Stimulated activated CD4-positive, alpha-beta T cell treated with anti-CD3 and anti-CD28 coated beads, TNF-alpha, amount 100 ng/mL, for 24 hours (primary cell): ENCODE measurements at places on chromosomes 3 and 15.

GRCh38 chr3:51380601-51381332 is 4.3 kb upstream of the MANF start:
- DNase-seq: no peak

DNA sequence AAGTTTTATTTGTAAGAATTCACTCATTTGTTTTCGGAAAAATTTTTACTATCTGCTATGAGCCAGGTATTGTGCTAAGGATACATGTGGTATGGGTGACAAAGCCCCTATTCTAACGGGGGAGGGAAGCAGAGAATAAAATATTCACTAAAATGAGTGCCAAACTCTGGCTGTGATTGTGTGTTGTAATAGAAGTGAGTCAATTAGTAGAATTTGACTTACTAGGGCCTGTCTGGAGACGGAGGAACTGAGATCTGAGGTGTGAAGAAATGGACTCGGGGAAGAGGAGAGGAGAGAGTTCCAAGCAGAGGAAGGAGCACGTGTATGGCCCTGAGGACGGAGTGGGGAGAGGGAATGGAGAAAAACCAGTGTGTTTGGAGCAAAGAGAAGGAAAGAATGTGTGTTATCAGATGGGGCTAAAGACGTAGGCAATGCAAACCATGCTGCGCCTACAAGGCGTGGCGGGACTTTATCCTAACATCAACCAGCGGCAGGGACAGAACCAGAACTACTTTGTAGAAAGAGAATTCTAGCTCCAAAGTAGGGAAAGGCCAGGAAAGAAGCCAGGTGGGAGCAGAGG is 89.1 kb downstream of the OSBPL10 start:
- DNase-seq: no peak

DNA sequence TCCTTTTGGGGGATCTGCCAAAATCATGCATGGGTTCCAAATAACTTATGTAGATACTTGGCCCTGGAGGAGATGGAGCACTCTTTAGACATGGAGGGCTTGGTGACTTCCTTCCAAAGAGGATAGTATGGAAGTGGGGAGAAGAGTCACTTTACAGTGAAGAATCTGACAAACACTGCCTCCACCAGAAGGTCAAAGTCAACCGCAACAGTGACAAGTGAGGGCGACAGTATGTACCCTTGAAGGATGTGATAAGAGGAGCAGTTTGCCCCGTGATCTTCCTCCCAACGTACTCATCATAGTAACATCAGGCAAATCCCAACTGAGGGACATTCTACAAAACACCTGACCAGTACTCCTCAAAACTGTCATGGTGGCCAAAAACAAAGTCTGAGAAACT is 62.0 kb downstream of the LMCD1 start:
- no peak for DNase-seq

- peak; percentile 68 for DNase-seq
These were observed 27.0 kb upstream of the SFMBT1 start for GRCh38 chr3:53072653-53073552.

GRCh38 chr15:60477164-60477563 is 1.8 kb downstream of the ICE2 start:
- no peak for DNase-seq

GRCh38 chr3:128133273-128133883 is 9.8 kb upstream of the RUVBL1 start:
- DNase-seq: no peak

DNA sequence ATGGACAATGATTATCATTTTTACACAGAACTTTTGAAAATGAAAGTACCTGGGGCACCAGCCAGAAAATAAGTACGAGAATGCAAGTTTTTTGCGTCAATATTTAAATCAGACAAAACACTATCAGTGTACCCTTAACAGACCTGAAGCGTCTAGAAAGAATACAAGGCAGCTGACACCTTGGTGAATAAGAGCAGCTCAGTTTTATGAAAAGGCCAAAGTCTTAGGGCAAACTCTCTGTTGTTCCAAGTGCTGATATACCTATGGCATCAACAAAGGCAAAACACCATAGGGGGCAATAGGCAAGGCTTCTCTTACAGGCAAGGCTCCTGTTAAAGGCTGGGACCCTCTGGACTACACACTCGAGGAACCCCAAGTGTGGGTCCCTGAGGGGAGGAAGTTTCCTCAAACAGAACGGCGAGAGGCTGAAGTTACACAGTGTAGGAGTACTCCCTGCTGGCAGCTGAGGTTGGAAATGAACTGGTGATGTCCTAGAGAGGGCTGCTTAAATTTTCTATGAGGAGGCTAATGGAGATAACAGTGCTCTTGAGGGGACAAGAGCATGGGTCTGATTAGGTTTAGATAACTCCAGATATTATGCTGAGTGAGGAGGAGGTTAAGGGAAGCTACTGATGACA is 291.0 kb downstream of the TIGIT start:
- no peak for DNase-seq

GRCh38 chr3:143343944-143344343 is 224.4 kb downstream of the CHST2 start:
- no peak for DNase-seq

- no peak for DNase-seq
These were observed 150.5 kb upstream of the ZNF385D start for GRCh38 chr3:21901484-21901883.

DNA sequence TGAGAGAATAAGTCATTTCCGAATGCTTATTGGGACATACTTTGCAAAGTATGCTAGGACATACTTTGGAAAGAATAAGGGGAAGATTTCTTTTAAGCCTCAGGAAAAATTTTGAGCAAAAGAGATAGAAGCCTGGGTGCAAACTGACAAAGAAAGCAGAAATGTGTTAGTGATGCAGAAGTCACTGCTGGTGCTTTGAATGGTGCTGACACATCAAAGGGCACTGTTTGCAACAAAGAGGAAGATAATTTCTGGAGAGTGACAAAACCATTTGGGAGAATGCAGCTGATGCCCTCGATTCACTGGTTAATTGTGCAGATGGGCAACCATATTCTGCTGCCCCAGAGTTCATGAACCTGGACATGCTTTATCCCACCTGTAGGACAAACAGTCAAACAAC is 11.0 kb upstream of the RAP2B start:
- DNase-seq: no peak

DNA sequence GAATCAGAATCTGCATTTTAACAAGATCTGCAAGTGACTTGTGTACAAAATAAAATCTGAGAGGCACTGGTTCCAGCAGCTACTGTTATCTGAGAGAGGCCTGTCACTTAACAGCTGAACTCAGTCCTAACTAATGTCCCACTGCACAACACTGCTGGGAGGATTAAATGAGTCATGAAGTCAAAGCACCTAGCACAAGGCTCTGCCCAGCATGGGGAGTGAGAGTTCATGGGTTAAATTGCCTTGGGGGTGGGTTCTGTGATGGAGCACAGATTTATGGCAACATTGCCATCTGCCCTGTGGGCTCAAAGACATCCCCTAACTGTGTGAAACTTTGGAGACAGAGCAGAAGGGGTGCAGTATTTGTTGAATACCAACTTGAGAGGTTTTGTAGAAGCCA is 250.9 kb downstream of the PLCL2 start:
- DNase-seq: no peak

- no peak for DNase-seq
These were observed 41.8 kb upstream of the SLC6A11 start for GRCh38 chr3:10774129-10774670.

DNA sequence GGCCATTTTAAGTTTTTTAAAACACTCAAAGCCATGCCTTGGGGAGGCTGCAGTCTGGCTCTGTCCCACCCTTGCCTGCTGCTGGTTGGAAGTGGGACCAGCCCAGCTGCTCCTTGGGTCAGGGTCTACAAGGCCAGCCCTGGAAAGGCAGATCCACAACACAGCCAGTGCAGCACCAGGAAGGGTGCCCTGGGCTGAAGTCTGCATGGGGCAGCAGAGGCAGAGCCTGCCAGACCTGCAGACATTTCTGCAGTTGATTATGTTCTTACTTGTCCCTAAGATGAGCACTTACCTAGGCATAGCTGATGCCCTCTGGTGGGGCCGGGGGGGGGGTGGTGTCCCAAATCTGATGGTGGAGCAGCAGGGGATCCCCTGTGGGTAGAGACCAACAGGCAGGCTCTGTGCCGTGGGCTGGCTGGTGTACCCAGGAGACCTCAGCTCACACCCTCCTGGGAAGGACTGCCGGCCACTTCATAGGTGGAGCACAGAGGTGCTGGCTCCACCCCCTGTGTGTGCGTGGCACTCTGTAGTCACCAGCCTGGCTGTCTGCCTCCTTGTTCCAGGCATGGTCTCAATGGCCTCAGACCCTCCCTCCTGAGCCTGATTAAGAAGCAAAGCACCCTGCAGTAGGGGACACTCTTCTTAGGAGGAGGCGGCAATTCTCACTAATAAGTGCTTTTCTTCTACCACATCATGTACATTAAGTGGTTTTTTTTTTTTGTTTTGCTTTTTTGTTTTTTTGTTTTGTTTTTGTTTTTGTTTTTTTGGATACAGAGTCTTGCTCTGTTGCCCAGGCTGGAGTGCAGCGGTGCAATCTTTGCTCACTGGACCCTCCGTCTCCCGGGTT is 97.4 kb upstream of the KLF13 start:
- DNase-seq: no peak

- no peak for DNase-seq
These were observed 1.6 kb upstream of the PPM1L start for GRCh38 chr3:160754371-160754854.

- no peak for DNase-seq
These were observed 66.4 kb downstream of the SEMA5B start for GRCh38 chr3:122961146-122961545.

DNA sequence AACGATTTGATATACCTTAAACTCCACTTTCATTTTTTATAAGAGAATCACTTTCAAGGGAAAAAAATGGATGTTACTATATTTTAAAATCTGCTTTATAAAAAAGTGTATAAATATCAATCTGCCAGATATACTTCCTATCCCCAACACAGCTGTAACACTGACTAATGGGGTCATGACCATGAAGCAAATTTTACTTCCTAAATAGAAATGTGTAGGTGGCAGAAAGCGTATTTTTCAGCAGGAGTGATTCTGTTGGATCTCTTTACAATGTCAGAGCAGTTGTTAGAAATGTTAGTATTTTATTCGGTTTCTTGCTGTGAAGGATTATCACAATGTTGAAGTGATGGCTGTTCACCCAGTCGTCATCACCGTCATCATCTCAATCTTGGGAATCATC is 5.5 kb upstream of the C15orf40 start:
- DNase-seq: no peak

- DNase-seq: no peak
These were observed 133.6 kb downstream of the TPRG1 start for GRCh38 chr3:189305412-189305811.

GRCh38 chr3:39192490-39193092 is at the start of gene XIRP1:
XIRP1 (minus strand) TSS chr3:39192595; CDS start chr3:39189445, 3,150 bp downstream.
- DNase-seq: no peak

DNA sequence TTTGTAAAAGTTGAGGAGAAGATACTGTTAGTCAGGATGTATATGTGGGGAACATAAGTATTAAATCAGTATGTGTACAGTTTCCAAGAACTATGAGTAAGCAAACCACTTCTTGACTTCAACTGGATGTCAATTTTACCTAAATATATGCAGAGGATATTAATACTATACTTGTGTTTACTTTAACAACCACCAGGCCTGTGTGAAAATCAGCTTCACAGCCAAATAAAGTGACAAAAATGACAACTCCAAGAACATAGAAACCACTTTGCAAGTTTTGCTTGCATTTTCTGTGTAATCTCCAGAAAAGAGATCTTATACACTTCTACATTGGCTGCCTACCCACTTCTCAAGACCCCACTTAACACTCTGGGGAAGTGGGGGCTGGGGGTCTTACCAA is 293.3 kb upstream of the RORA start:
- DNase-seq: no peak

DNA sequence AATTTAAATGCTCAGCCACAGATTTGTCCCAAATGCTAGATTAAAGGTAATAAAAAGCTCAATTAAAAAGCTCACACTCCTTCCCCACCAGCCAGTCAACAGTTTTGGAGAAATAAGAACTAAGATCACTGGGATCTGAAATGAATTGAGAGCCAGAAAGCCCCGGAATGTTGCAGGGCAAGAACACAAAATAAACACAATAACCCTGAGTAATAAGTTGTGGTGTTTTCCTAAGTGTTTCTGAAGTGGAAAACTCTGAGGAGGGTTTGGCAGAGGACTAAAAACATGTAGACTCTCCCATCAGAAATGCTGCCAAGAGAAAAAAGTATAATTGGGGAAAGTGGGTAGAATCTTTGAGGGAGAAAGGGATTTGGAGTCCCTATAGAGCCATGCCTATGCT is 127.8 kb downstream of the ABI3BP start:
- DNase-seq: no peak

DNA sequence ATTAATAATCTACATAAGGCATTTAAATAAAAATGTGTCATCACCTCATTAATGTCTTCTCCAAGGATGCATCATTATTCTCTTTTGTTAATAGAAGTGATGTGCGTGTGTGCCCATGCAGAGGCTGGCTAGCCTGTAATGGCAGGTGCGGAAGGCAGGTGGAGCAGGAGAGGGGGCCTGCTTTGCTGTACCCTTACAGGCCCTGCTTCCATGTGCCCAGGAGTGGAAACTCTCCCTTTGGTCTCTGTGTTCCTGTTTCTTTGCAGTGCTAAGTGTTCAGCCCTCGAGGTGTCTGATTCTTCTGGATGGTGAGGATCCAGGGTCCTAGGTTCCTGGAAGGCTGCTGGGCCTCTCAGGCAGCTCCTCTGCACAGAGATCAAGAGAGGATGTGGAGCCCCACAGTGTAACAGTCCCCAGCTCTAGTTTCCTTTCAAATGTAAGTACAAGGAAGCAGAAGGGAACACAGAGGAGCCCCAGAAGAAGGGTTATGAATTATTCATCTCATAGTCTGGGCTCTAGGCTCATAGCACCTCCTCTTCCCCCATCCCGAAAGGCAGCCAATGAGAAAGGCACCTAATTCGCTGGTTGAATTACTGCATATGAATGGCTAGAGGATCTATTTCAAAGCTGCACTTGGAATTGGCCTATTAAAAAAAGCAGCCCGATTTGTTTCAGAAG is 39.2 kb upstream of the AGBL1 start:
- no peak for DNase-seq

- no peak for DNase-seq
These were observed 11.9 kb downstream of the CA12 start for GRCh38 chr15:63369781-63370180.

DNA sequence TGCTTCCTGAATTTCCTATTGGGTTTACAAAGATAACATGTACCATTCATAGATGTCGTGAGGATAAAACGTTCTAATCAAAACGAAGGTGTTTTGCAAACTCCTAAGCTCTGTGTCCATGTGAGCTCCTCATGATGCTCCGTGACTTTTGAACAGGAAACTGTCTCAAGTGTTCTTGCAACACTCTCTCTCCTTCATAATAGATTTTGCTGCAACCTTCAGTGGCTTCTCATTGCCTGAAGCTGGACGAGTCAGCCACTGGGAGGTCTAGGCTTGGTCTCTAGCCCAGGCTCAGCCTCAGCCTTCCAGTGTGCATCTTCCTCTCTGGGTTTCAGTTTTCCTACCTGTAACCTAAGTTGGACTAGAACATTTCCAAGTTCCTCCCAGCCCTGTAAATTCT is 18.7 kb upstream of the BCL2A1 start:
- DNase-seq: no peak
